ENCODE measurements at places on chromosomes 5 and 9.

DNA sequence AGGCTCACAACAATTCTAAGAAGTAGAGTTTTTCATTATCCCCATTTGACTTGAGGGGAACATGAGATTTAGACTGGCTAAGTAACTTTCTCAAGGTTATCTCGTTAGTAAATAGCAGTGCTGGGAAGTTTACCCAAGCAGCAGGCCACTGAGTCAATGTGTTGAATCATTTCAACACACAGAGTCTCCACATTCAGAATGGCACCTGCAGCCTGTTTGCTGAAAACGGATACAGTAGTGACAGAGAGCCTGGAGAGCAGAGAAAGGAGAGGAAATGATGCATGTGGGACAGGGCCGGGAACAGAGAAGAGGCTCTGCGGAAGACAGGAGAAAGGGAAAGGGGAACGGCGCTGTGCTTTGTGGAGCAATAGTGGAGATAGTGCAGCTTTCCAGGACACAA is 33.5 kb upstream of the ZSWIM6 start:
- no peak for DNase-seq

- no peak for DNase-seq
These were observed 46.5 kb downstream of the GRAMD2B start for GRCh38 chr5:126469536-126470316.

DNA sequence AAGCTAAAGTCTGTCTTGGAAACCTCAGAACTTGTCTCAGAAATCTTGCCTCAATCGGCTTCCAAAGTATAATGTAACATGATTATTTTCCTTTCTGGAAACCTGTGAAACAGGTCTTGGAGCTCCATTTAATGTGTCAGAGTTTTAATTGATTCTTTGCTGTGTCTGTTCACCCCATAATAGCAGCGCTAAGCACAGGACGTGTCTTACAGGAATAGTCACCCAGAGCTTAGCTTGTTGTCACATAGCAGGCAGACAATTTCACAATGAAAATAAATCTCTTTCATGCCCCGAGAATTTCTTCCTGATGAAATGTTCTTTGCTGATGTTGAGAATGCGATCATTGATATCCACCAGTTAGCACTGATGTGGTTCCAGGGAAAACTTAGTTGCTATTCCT is 40.2 kb upstream of the PTPN3 start:
- no peak for DNase-seq

- DNase-seq: no peak
These were observed 41.4 kb upstream of the FAM240B start for GRCh38 chr9:38761339-38761738.

- no peak for DNase-seq
These were observed 286.7 kb upstream of the ZNF462 start for GRCh38 chr9:106576232-106576760.

DNA sequence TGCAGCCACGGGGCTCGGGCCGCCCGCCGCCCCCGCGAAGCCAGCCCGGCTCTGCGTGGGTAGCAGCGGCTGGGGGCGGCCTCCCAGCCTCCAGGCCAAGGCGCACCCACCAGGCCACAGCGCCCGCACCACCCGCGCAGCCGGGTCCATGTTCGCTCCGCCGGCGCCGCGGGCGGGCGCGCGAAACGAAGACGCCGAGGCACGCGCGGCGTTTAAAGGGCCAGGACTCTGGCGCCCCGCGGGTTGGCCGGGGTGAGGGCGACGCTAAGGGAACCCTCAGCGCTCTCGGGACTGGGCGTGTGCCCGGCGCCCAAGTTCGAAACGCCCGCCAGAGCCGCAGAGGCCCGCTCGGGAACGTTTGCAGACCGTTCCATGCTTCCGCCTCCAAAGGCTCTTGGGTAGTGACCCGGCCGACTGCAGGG is at the start of gene PTGES2:
PTGES2 (minus strand) TSS at position 162 of the 422 bp plus-strand sequence; CDS start at position 150, 12 bp downstream.
- DNase-seq: peak; percentile 82

- no peak for DNase-seq
These were observed 45.4 kb downstream of the TAF11L14 start for GRCh38 chr5:17679597-17680203.

DNA sequence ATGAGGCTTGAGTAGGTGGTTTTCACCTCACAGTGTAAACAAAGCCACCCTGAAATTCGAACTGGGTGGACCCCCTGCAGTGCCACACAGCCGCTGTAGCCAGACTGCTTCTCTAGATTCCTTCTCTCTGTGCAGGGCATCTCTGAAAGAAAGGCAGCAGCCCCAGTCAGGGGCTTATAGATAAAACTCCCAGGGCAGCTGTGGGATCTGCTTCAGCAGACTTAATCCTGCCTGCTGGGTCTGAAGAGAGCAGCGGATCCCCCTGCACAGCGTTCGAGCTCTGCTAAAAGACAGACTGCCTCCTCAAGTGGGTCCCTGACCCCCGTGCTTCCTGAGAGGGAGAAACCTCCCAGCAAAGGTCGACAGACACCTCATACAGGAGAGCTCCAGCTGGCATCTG is 71.4 kb downstream of the CARTPT start:
- no peak for DNase-seq
